Stimulated activated CD4-positive, alpha-beta T cell treated with anti-CD3 and anti-CD28 coated beads, Interleukin-12 subunit alpha, Interleukin-12 subunit beta, amount 100 ng/mL, for 24 hours (primary cell): ENCODE measurements at places on chromosomes 11 and 22.

- DNase-seq: no peak
These were observed 12.4 kb upstream of the SERPIND1 start for GRCh38 chr22:20761536-20761935.

GRCh38 chr11:326842-327580 is 6.4 kb upstream of the IFITM3 start:
- peak; percentile 65 for DNase-seq

DNA sequence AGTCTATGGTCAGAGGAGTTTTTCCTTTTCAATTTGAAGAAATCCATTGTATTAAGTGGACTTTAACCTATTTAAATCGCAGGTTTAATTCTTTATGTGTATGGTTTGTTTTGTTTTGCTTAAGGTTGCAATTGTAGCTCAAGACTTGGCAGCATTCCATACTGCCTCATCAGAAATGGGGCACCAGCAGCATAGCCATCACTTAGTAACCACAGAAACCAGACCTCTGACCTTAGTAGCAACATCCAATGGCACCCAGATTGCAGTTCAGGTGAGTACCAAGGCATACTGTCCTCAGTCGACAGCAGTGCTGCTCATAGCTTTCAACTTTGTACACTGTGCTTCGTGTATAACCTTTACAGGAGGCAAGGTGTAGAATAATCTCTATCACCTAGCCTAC is 48.4 kb upstream of the WEE1 start:
- no peak for DNase-seq

GRCh38 chr11:17802491-17802890 is 67.9 kb downstream of the KCNC1 start:
- DNase-seq: no peak

- DNase-seq: no peak
These were observed 13.5 kb downstream of the CHKA start for GRCh38 chr11:68107689-68108088.

DNA sequence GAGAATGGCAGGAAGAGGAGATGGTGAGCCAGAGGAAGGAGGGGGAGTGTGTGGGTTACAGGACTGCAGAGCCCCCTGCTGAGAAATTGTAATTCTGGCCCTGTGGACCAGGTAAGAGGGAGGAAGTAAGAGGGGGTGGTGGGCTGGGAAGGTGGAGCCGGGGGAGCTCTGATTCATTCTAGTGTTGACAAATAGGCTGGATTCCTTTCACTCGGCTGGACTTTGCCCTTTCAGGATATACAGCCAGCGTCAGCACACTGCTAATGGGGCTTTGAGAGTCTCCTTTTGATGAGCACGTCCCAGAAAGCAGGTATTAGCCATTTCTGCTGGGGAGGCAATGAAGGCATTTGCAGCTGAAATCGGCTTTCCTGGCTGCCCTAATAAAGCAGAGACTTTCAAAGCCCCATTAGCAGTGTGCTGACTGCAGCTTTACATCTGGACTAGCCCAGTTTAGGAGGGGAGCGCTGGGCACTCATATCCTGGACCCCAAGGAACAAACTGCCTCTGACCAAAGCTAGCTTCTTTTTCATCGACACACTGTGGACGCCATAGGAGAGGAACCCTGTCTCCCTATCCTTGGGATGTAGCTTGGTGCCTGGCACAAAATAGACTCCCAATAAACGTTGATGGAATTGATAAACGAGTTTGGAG is 44.8 kb upstream of the CADM1 start:
- no peak for DNase-seq
